ENCODE measurements at places on chromosomes 2 and 18.

DNA sequence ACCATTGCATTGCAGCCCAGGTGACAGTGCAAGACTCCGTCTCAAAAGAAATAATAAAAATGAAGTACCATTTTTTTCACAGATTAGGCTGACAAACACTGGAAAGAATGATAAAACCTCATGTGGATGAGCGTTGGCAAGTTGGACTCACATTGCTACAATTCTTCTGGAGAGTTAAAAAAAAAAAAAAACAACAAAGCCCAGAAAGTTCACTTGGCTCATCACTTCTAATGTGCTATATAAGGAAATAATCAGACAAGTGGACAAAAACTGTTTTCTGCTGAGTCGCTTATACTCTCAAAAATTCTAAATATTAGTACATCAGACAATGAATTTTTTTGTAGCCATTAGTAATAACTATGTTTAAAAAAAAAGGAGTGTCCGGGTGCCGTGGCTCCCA is 38.4 kb downstream of the PKP4 start:
- DNase-seq, result no peak

DNA sequence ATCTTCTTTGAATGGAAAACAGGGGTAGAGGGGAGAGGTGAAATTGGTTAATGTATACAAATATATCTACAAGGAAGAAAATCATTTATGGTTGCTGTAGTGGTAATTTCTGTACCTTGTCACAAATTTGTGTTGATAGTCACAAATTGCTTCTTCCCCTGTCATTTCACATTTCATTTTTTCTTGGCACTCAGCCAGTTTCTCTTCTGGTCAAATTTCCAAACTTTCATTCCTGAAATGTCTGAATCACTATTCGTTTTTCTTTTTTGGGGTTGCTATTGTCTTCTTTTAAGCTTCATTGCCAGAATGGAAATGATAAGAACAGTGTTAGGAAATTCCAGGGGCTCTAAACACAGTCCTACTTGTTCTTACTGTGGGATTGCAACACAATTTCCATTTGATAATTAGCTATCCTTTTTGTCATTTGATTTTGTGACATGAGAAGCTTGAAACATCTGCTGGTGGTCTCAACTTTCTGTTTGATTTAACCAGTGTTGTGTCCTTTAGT is 136.0 kb upstream of the GCFC2 start:
- DNase-seq, result no peak

- no peak for DNase-seq
Measured at GRCh38 chr2:42569116-42569711, 782 bp downstream of the MTA3 start.

- DNase-seq, result no peak
Measured at GRCh38 chr2:203886661-203887151, 19.1 kb downstream of the CTLA4 start.

DNA sequence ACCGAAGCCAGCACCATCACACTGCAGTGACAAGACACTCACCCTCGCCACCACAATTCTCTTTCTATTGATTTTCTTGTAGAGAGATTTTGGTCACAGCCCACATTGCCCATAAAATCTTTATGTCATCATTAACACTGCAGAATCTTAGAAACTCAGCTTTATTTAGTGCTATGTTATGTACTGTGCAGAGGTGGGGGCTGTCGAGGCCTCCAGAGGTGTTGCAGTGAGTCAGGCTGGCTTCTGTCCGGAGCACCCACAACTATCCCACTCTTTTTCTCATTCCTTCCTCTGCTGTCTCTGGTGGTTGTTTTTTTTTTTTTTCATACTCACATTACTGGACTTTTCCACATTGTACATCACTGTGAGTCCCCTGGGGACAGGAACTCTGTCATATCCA is 677.4 kb upstream of the HS6ST1 start:
- no peak for DNase-seq

DNA sequence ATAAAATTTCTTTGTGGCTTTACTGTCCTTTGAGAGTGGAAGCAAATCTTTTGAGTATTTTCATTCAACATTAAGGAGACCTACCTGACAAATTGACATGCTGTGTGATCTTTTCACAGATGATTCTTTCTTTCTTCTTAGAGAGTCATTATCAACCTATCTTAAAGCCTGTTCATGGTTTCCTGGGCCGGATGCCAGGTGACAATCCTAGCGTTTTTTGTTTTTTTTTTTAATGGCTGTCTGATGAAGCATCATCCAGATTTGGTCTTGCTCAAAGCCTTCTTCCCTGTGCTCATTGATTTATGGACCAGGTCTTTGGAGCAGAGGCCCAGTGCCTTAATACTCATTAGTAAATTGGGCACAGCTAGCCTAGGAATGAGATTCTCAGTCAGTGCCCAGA is 9.8 kb upstream of the MGAT5 start:
- DNase-seq, result no peak

GRCh38 chr2:74856599-74856998 is 22.7 kb downstream of the HK2 start:
- no peak for DNase-seq

DNA sequence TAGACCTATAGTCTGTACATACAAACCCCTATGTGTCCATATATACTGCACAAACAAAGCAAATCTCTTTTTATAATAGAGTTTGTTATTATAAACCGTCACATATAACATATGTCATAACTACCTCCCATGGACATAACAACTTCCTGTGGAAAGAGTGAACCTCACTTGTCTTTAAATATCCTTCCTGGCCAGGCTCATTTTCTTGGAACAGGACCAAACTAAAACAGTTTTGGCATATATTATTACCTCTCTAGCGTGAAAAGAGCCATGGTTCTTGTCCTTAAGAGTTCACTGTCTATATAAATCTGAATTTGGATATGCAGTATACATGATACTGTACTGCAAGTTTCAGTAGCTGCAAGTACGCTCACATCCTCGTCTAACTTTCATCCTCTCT is 28.3 kb upstream of the DNAJC27 start:
- no peak for DNase-seq

GRCh38 chr2:88601286-88601685 is 26.0 kb downstream of the EIF2AK3 start:
- no peak for DNase-seq

DNA sequence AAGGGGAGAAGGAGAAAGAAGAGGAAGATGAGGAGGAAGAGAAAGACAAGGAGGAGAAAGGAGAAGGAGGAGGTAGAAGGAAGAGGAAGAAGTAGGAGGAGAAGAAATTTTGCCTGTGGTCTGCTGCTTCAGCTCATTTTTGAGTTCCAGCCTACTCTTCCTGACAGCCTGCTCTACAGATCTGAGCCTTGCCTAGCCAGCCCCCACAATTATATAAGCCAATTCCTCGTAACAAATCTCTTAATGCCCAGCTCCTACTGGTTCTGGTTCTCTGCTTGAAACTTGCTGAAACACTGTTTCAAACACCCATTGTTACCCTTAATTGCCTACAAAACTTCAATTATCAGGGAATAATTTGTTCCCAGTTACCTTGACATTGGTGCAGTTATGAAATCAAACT is 1014.2 kb upstream of the CELF4 start:
- no peak for DNase-seq

DNA sequence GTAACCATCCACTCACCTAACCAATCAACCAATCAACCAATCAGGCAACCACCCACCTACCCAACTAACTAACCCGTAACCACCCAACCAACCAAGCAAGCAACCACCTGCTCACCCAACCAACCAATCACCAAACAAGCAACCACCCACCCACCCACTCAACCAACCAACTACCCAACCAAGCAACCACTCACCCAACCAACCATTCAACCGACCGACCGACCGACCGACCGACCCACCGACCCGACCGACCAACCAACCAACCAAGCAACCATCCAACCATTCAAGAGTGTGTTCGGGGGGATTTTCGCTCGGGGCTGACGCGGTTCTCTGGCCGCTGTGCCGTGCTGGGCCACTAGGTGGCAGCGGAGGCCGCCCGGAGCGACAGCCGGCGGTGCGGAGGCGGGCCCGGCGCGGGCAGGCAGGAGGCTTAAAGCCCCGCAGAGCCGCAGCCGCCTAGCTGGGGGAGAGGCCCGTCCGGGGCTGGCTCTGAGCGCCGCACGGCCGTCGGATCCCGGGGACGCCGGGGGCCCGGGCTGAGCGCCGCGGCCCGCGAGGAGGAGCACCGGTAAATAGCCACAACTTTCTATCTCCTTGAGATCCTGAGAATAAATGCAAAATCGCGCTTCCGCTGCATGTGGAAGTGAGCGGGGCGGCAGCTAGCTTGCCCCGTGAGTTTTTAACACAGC is at the start of gene MC5R:
Gene MC5R (plus strand): TSS at position 443 of the 689 bp plus-strand sequence. CDS start 1,617 bp downstream, outside the sequence.
- DNase-seq, result peak; percentile 71

DNA sequence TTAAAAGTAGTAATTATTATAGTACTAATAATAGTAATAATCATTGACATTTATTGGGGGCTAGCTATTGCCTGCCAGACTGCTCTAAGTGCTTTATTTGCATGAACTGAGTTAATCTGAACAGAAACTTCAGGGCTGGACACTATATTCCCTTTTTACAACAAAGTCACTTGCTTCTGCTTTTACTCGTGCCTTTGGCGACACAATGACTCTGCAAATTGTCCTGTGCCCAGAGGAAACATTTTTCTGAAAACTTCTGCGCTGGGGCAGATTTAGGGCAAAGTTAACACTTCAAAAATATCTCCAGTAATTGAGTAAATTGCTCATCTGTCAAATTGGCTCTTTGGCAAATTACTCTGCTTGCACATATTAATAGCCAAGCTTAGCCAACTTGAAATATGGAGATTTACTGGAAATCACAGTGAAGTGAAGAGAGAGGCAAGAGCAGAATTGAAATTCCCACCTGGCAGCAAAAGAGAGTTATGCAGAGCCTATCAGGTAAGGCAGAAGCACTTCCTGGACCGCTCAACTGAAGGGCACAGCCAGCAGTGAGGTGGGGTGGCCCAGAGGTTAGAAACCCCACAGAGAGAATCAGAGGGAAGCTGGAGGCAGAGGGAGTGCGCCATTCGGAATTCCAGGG is 36.3 kb downstream of the BMP10 start:
- DNase-seq, result no peak

- no peak for DNase-seq
Measured at GRCh38 chr2:128455721-128456050, 137.0 kb upstream of the HS6ST1 start.

DNA sequence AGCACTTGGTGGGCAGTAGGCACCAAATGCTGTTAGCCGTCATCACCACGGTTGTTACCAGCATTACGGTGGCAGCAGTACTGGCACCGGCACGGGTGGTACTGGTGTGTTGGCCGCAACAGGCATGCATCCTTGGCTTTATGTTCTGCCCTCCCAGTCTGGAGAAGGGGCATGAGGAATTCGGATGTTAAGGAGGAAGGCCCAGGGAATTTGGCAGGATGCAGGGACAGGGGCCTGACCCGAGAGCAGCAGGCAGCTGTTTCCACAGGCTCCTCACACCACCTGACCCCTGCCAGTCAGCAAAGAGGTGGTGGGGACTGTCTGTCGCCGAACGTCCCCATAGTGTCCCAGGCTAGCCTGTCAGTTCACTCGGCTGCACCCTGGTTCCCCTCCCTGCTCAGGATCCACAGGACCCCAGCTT is 79.0 kb downstream of the EDAR start:
- no peak for DNase-seq

DNA sequence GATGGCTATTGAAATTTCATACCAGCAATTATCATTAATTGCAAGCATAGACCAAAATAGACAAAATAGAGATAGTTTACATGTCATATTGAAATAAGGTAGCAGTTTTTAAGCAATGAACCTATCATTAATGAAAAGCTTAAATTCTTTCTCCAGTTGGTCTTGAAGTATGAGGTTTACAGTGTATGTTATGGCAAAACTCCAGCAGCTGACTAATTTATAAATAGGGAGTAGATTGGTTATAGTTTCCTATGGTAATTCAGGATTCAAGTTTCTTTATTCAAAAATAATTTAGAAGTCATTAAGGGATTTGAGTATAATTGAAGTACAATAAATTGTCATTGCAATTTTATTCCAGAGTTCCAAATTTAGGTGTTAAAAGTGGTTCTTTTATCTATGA is 69.6 kb upstream of the COL5A2 start:
- no peak for DNase-seq

- no peak for DNase-seq
Measured at GRCh38 chr2:202122163-202122540, 49.1 kb downstream of the KIAA2012 start.

GRCh38 chr2:162256591-162256991 is 13.3 kb upstream of the FAP start:
- DNase-seq, result no peak

- no peak for DNase-seq
Measured at GRCh38 chr18:76783786-76784484, 38.4 kb upstream of the ZNF236 start.

DNA sequence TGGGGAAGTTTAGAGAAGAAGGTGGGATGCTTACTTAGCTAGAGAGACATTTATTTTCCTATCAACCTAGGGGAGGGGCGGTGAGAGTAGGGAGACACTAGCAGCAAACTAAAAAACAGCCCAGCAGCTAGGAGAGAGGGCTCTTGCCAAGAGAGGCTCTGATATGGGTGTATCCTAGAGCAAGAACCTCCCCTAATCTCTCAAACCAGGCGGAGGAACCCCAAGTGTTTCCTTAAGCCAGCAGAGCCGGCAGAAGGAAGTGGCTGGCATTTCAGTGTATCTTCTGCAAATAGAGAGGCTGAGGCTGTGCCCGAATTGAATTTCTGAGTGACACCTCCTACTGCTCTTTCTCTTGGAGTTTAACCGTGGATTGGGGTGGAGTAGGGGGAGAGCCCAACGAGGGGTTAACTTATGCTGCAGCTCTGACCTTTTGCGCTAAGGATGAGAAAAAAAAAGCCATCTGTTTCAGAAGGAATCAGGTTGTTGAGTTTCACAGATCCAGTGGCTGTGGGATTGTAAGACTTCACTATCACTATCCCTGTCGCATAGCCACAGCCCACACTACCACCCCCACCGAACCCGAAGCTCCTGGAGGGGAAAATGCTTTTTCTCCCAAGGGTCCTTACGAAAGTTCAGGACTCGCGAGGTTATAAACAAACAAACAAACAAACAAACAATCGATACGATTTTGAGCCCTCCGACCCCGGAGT is 1.4 kb downstream of the ST8SIA5 start:
- no peak for DNase-seq

DNA sequence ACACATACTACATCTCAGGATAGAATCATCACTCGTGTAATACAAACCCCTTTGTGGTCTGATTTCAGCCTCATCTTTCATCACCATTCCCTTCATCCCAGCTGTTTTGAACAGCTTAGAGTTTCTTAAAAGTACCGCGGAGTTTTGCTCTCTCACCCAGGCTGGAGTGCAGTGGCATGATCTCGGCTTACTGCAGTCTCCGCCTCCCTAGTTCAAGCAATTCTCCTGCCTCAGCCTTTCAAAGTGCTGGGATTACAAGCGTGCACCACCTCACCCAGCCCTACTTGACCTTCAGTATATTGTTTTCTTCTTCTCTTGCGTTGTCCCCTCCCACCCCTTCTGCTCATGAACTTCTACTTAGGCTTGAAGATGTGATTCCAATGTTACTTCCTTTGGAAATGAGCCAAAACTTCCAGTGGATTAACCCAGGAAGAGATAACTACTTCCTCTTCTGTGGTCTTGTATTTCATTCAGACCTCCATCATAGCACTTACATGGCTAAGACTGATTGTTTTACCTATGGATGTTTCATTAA is 15.8 kb downstream of the ERLEC1 start:
- no peak for DNase-seq

- DNase-seq, result no peak
Measured at GRCh38 chr2:197597166-197597565, 78.2 kb downstream of the RFTN2 start.

GRCh38 chr18:24827501-24827900 is 367.1 kb downstream of the HRH4 start:
- no peak for DNase-seq

Data from stimulated activated CD8-positive, alpha-beta memory T cell treated with anti-CD3 and anti-CD28 coated beads, Interleukin-7, amount 100 ng/mL, for 24 hours (primary cell).